Stimulated activated CD8-positive, alpha-beta memory T cell treated with anti-CD3 and anti-CD28 coated beads, Interleukin-15, amount 100 ng/mL, for 4 hours (primary cell): ENCODE measurements at places on chromosomes 6 and 20.

- DNase-seq = no peak
Measured at GRCh38 chr20:63861365-63861934, at the start of gene ABHD16B. Gene ABHD16B (plus strand): TSS chr20:63861498. CDS start chr20:63861541, 43 bp downstream.

- no peak for DNase-seq
Measured at GRCh38 chr6:17957904-17958620, 29.4 kb downstream of the KIF13A start.

GRCh38 chr20:53768329-53768728, 174.7 kb upstream of the ZNF217 start:
- no peak for DNase-seq

DNA sequence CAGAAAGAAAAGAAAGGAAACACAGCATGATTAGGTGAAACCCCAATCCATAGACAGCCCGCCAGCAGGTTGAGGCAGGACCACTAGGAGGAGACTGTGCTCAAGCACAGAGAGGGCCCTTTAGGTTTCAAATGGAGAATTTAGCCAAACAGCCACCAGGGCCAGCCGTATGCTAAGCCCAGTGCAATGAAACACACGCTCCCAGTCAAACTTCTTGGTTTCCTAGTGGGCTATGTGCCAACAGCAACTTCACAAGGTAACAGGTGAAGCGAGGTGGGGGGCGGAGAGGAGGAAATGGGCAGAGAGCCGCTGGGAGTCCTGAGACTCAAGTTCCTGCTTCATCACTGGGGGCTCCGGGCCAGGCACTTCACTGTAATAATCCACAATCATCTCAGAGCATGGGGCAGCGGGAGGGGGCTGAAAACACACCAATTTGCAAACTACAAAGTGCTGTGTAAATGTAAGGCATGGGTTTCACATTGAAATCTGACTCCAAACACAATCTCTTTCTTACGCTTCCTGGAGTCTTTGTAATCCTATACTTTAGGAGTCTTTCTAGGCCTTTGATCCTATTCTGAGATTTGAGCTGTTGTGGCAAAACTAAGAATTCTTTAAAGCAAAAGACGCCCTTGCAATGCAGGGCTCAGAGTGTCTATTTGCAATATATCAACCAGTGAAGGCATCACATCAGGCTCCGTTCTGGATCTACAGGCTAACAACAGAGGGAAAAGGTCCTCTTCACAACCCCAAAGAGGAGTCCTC, 117.3 kb downstream of the OPRM1 start:
- peak; percentile 47 for DNase-seq

DNA sequence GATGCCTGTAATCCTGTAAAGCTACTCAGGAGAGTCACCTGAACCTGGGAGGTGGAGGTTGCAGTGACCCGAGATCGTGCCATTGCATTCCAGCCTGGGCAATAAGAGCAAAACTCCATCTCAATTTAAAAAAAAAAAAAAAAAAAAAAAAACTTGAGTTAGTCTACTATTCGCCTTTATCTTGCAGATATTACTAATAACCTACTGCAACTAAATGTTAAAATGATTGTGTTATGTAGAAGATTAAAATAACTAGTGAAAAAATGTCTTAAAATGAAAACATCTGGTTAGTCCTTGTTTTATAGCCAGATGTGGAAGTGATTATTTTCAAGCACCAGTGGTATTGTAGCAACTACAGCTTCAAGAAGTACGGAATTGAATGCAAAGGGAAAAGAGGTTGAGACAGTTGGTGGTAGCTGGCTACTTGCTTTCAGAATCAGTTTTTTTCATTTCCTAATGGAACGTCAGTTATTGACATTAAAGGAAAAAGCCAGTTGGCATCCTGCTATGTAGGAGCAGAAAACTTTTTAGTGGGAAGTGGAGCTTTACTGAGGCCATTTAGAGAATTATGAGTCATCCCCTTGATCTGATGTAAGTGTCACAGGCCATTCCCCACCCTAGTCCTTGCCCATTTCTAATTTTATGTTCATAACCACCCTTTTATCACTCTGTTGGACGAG, 43.8 kb upstream of the DYNLRB1 start:
- no peak for DNase-seq

DNA sequence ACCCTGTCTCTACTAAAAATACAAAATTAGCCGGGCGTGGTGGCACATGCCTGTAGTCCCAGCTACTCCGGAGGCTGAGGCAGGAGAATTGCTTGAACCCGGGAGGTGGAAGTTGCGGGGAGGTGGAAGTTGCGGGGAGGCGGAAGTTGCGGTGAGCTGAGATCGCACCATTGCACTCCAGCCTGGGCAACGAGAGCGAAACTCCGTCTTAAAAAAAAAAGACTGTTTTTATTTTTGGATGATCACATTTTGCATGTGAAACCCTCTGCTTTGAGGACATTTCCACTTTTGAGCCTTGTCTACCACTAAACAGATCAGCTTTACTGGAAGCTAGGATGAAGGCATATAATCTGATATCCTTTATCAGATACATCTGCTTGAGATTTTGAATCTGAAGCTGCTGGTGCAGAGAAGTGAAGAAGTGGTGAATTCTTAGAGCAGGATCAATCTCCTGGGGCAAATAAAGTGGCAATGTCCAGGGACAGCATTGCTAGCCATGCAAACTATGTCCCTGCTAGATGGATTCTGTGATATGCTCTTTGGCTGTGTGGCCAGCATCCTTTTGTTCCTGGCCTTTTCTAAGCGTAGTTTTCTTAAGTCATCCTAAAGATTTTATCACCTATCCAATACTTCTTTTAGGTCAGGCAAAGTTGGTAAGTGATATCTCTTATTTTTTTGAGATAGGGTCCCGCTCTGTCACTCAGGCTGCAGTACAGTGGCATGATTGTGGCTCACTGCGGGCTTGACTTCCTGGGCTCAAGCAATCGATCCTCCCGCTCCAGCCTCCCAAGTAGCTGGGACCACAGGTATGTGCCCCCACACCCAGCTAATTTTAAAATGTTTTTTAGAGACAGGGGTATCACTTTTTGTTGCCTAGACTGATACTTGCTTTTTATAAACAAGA, 23.3 kb downstream of the RBL1 start:
- DNase-seq = no peak

GRCh38 chr6:166526937-166527336, 59.5 kb downstream of the RAMACL start:
- DNase-seq = no peak

DNA sequence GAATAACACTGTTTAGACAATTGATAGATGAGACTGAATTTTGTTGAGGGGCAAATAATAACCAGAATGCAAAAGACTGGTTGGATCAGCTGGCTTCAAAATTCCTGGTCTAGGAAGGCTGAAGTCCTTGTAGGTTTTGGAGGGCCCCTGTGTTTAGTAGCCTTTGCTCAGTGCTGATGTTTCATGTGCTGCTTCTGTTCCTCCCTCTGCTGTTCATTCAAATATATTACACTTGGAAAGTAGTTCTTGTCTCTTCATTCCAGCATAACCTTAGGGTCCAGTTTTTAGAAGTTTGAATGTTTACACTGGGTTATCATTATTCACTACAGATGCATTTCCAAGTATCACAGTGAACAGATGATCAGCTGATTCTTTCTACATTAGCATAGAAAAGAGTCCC, 72.5 kb downstream of the FLRT3 start:
- DNase-seq = no peak

- no peak for DNase-seq
Measured at GRCh38 chr6:168950858-168951214, 302.8 kb downstream of the THBS2 start.

DNA sequence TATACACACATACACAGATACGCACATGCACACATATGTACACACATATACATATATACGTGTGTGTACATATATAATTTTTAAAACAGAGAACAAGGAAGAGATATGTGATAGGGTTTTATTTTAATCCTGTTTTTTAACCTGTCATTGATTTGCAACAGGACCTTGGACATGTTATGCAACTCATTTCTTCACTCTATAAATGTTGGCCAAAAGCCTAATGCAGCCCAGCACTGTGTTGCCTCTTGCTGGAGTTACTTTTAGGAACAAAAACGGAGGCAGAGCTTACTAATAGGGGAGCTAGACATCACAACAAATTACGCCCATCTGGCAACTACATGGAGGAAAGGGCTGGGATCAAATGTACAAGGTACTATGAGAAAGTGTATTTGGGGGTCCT, 179.9 kb upstream of the TAB2 start:
- no peak for DNase-seq

GRCh38 chr6:53494076-53494475, 50.8 kb downstream of the GCLC start:
- no peak for DNase-seq

DNA sequence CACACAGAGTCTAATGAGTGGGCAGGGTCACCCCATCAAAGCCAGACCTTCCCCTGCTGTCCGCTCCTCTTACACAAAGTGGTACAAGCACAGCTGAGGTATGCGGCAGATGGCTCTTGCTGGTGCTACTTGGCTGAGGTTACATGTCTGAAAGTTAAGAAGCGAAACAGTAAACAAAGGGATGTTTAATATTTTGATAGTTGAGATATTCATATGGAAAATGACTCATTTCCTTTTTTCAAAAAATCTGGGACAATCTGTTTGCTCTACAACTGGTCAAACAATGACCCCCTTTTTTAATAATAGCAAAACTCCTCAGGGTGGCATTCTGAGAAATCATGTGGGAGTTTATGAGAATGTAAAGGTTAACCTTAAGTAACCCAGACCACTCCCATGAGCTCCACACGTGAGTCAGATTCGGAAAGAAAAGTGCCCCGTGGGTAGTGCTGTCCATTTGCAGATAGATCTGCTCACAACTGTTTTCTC, 245.3 kb downstream of the TBXT start:
- no peak for DNase-seq

DNA sequence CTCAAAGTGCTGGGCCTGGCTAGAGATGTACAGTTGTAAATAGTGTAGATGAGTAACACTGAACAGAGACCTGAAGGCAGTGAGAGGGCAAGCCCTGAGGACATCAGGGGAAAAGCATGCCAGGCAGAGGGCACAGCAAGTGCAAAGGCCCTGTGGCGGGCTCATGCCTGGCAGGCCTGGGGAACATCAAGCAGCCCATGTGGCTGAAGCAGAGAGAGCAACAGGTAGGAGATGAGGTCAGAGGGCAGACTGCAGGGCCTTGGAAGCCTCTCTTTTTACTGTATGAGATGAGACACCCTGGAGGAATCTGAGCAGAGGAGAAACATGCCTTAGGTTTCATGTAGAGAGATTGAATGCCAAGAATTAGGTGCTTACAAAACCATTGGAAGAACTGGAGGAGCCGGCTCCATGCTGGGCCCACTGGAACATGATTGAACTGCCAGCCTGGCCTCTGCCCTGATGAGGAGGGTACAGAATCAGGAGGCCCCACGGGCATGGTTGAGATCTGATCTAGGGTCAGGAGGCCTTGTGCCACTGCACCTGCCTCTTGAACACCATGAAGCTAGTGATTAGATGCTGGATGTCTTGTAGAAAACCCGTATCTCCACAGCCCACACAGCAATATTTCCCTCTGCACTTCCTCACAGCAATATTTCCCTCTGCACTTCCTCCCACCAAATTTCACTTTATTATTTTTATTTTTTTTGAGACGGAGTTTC, 5.9 kb upstream of the HMGA1 start:
- DNase-seq = no peak

DNA sequence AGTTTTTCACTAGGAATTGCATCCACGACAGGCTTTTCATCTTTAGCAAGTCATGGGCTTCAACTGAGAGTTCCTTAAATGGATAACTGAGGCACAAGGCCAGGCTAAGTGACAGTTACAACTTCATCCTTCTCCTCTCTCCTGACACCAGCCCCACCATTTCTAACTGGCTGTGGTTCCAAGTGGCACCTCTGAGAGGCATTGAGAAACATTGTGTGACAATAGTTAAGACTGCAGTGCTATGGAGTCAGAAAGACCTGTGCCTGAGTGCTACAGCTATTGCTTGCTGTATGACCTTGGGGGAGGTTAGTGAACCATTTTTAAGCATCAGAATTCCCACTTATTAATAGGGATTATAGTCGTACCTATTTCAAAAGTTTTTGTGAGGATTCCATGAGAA, 26.2 kb upstream of the MLIP start:
- no peak for DNase-seq

DNA sequence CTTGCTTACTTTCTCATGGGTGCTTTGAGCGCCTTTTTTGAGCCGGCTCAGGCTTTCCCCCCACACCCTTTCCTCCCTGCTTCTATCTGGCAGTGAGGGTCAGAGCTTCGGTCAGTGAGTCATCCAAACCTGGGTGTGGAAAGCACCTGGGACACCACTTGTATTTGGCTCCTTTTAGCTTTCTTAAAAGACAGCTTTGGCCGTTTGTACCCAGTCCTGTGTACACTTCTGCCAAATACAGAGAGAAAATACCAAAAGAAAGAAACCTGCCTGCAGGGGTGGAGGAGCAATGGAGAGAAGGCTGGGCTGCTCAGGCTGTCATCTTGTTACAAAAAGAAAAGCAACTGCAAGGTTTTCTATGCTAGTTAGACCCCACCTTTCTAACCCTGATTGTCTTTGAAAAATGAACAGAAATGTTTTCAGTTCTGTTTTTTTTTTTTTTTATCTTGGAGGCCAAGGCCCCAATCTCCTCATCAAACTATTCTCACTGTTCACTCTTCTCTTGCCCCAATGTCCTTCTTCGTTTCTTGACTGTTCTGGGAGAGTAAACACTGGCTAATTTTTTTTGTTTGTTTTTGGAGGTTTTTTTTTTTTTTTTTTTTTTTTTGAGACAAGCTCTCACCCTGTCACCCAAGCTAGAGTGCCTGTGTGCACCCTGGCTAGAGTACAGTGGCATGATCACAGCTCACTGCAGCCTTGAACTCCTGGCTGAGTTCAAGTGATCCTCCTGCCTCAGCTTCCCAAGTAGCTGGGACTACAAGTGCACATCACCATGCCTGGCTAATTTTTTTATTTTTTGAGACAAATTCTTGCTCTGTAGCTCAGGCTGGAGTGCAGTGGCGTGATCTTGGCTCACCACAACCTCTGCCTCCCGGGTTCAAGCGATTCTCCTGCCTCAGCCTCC, 76.4 kb downstream of the SSR1 start:
- no peak for DNase-seq

DNA sequence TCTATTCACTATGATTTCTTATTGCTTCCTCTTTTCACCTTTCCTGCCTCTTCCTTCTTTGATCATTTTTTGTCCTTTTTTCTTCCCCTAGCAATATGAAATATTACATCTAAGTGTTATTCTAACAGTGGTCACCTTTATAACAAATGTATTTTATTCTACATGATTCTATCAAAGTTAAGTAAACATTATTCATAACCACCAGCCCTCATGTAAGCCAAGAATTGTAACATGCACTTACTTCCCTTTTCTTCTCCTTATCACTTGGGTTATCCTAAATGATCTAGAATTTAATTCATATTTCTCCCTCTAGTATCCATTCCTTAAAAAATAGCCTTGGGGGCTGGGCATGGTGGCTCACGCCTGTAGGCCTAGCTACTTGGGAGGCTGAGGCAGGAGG, 88.3 kb upstream of the SLC22A23 start:
- DNase-seq = no peak
